ENCODE measurements at places on chromosomes 4 and X. TPM values are rescaled to one million over a fixed set of nuclear protein-coding genes. Genes with fewer than 3 reads are reported as not detected.
A peak's percentile ranks its signal among the peaks of the same experiment; 100 is the strongest.

Gene ASB12
- total RNA-seq: not detected

Gene SOD3
- total RNA-seq: 33.7 TPM

DNA sequence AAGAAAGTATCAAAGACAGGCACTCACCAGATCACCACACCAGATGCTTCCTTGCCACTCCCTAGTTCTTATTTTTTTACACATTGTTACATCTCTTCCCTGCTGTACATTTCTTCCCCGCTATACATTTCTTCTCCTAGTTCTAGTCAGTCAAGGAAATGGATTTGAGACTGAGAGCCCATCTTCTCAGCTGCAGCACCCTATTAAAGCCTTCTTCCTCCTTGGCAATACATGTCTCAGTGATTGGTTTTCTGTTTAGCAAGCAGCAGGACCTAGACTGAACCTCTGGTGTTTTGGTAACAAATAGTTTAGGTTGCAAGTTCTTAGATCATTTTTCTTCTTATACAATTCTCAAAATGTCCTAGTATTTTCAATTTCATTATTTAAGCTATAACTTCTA is 35.3 kb upstream of the KLHL8 start:
- H3K4me1 ChIP-seq: no peaks in the 10 kb centered on the region
- H3K27me3 ChIP-seq: no peaks in the 10 kb centered on the region
- no peak for DNase-seq
- H3K36me3 ChIP-seq: no peaks in the 10 kb centered on the region

GRCh38 chr4:101306225-101306624 is 41.1 kb downstream of the PPP3CA start:
- H3K4me3 ChIP-seq: peak overlapping the region; percentile 34
- H3K27ac ChIP-seq: peak overlapping the region; percentile 63
- no peaks in the 10 kb centered on the region for H3K27me3 ChIP-seq
- DNase-seq: no peak

GRCh38 chrX:69010339-69010738 is 154.9 kb downstream of the PJA1 start:
- H3K27ac ChIP-seq: no peak overlapping the region
- H3K4me3 ChIP-seq: no peak overlapping the region
- no peaks in the 10 kb centered on the region for H3K27me3 ChIP-seq
- DNase-seq: no peak
- H3K4me1 ChIP-seq: no peaks in the 10 kb centered on the region

DNA sequence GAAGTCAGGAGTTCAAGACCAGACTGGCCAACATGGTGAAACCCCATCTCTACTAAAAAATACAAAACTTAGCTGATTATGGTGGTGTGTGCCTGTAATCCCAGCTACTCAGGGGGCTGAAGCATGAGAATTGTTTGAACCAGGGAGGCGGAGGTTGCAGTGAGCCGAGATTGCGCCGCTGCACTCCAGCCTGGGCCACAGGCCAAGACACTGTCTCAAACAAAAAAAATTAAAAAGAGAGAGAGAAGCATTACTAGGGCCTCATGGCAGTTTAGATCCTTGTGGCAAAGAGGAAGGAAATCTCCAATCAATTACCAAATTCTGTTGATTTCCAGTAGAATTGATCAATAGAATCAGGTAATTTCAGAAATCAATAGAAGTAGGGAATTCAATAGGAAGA is 16.8 kb upstream of the SLC34A2 start:
- no peaks in the 10 kb centered on the region for H3K27me3 ChIP-seq
- H3K4me3 ChIP-seq: no peak overlapping the region
- no peaks in the 10 kb centered on the region for H3K36me3 ChIP-seq
- no peak overlapping the region for H3K27ac ChIP-seq
- H3K4me1 ChIP-seq: peaks cover 8% of the 10 kb centered on the region
- no peak for DNase-seq

- no peaks in the 10 kb centered on the region for H3K4me1 ChIP-seq
- H3K27ac ChIP-seq: no peak overlapping the region
- no peak for DNase-seq
- H3K36me3 ChIP-seq: peaks cover 5% of the 10 kb centered on the region
These were observed 311.4 kb upstream of the FSTL5 start for GRCh38 chr4:162475246-162475645.

DNA sequence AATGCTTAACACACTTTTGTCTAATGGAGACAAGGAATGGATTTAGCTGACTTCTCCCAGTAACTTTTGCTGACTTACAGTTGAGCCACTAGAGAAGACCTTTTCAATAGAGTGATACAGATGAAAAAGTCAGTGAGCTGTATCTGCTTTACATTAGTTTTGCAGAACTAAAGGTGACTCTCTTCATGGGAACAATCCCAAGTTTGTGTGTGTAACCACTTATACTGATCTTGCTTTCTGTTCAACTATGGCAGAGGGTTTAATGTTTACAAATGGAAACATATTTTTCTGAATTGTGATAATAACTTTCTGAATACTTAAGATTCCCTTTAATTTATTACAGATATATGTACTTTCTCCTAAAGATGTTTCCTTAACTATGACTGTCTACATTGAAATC is 182.6 kb upstream of the PUDP start:
- DNase-seq: no peak
- H3K27me3 ChIP-seq: no peaks in the 10 kb centered on the region
- no peak overlapping the region for H3K4me3 ChIP-seq
- no peak overlapping the region for H3K27ac ChIP-seq
- no peaks in the 10 kb centered on the region for H3K4me1 ChIP-seq

- H3K4me1 ChIP-seq: no peaks in the 10 kb centered on the region
- no peak overlapping the region for H3K27ac ChIP-seq
- no peaks in the 10 kb centered on the region for H3K36me3 ChIP-seq
- no peaks in the 10 kb centered on the region for H3K27me3 ChIP-seq
- no peak for DNase-seq
These were observed 303.8 kb downstream of the SPOCK3 start for GRCh38 chr4:166930464-166930863.

GRCh38 chr4:58760100-58760499 is 1649.9 kb upstream of the IGFBP7 start:
- H3K27ac ChIP-seq: no peak overlapping the region
- no peaks in the 10 kb centered on the region for H3K27me3 ChIP-seq
- H3K4me1 ChIP-seq: no peaks in the 10 kb centered on the region
- no peak overlapping the region for H3K4me3 ChIP-seq
- no peaks in the 10 kb centered on the region for H3K36me3 ChIP-seq

GRCh38 chr4:107153956-107154355 is 117.8 kb upstream of the DKK2 start:
- H3K27me3 ChIP-seq: no peaks in the 10 kb centered on the region
- no peaks in the 10 kb centered on the region for H3K36me3 ChIP-seq
- no peaks in the 10 kb centered on the region for H3K4me1 ChIP-seq
- DNase-seq: no peak
- no peak overlapping the region for H3K27ac ChIP-seq

GRCh38 chr4:184415071-184415470 is 59.3 kb downstream of the IRF2 start:
- no peak overlapping the region for H3K27ac ChIP-seq
- H3K36me3 ChIP-seq: peaks cover 16% of the 10 kb centered on the region
- H3K27me3 ChIP-seq: no peaks in the 10 kb centered on the region
- no peak overlapping the region for H3K4me3 ChIP-seq
- no peak for DNase-seq

DNA sequence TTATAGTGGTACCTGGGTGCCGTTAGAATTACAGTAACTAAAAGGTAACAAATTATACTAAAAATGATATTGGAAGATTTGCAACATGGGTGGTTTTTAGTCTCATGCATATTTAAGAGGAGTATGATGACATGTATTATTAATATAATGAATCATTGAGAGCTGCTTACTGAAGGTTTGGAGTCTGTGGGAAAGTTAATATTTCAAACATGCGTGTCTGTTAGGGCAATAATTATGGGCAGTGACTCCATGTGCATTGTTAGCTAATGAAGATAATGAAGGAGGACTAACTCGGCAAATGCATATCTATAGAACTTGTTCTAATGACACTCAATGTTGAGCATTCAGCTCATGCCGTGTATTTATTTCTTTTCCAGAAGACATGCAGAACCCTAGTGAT is 47.1 kb downstream of the MTHFD2L start:
- peaks cover 20% of the 10 kb centered on the region for H3K4me1 ChIP-seq
- peaks cover 9% of the 10 kb centered on the region for H3K36me3 ChIP-seq
- DNase-seq: no peak
- H3K4me3 ChIP-seq: no peak overlapping the region
- H3K27ac ChIP-seq: no peak overlapping the region

- H3K4me3 ChIP-seq: no peak overlapping the region
- no peak for DNase-seq
- H3K27ac ChIP-seq: no peak overlapping the region
- peaks cover 89% of the 10 kb centered on the region for H3K27me3 ChIP-seq
These were observed 81.2 kb downstream of the ADRA2C start for GRCh38 chr4:3847211-3847940.

DNA sequence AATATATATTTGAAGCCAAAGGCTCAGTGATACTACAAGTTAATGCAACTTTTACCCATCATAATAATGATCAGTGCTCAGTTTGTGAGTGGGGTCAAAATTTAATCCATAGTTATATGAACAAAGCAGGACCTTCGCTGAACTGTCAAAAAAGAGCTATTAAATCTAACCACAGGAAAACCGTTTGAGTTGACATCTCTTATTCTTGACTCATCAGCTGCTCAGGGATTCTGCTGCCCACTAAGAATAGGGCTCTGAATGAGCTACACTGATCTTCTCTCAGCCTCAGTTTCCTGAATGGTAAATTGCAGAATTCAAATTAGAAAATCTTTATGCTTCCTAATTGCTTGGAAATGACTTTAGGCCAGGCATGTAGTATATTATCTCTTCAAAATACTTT is 44.9 kb upstream of the NAP1L5 start:
- H3K27ac ChIP-seq: no peak overlapping the region
- H3K27me3 ChIP-seq: no peaks in the 10 kb centered on the region
- no peak overlapping the region for H3K4me3 ChIP-seq
- DNase-seq: no peak

DNA sequence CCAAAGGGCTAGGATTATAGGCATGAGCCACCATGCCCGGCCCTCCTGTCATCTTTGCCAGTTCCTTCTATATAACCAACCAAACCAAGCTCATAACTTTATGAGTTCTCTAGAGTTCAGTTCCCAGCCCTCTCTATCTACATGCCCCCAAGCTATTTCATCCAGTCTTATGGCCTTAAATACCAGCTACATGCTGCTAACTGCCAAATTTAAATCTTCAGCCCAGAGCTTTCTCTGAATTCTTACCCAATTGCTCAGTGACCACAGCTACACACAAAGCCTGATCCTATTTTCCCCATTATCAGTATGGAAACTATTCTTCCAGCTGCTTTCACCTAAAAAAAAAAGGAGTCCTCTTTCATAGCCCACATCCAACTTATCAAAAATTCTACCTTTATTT is 23.1 kb downstream of the TMEM184C start:
- peak overlapping the region; percentile 34 for H3K27ac ChIP-seq
- no peaks in the 10 kb centered on the region for H3K27me3 ChIP-seq
- no peak overlapping the region for H3K4me3 ChIP-seq

DNA sequence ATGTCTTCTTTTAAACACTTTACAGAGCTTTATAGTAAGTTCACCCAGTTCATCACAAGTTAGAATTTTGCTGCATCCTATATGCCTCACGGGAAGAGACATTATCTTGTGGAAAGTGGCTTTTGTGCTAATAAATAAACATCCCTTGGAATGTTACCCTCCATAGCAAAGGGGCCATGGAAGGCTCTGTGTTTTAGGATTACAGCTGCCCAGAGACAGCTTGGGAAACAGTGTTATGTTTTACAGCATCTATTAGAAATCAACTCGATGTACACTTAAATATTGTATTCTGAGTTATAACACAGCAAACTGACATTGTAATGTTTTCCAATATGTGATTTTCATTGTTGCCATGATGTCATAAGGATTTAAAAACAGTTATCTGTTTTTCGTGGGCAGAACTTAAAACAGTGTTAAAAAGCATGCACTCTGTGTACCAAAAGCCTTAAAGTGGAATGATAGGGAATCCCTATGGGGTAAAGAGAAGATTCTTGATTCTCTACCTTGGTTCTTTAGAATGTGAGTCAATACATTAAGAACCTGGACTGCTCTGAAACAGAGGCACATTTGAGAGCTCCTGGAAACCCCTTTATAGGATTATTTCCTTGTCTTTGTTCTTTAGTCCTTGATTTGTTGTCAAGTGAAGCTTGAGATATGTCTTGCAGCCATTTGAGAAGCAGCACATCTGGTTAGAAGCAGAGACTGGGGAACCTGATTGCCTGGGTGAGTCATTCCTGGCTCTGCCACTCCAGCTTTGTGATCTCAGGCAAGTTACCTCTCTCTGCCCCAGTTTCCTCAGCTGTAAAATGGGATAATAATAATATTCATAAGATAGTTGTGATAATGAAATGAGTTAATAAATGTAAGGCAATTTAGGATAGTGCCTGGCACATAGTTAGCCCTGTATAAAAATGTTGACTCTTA is 41.6 kb downstream of the ARHGAP10 start:
- no peak for DNase-seq
- H3K4me1 ChIP-seq: peaks cover 3% of the 10 kb centered on the region
- H3K27me3 ChIP-seq: no peaks in the 10 kb centered on the region

DNA sequence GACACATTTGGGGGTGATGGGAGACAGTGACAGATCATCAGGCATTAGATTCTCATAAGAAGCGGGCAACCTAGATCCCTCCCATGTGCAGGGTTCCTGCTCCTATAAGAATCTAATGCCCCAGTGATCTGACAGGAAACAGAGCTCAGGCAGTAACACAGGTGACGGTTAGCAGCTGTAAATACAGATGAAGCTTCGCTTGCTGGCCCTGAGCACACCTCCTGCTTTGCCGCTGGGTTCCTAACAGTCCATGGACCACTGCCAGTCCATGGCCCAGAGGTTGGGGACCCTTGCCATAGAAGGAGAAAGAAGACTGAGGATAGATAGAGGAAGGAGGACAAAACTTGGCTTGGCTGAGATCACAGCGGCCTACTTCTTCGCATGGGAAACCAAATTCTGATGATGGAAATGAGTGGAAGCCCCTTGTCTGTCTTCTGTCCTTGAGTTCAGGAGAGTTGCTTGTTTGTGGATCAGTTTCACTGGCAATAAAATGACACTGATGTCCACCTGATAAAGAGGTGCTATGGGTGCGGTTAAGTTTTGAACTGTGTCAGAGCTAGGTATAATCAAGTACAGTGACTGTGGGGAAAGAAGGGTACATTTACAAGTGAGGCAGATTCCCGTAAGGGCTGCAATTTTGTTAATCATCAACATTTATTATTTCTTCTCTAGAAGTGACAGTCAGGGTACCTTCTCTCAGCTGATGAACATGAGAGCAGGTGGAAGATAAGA is 1.7 kb upstream of the TIFA start:
- H3K36me3 ChIP-seq: peaks cover 24% of the 10 kb centered on the region
- no peaks in the 10 kb centered on the region for H3K27me3 ChIP-seq
- H3K27ac ChIP-seq: no peak overlapping the region

- H3K27me3 ChIP-seq: no peaks in the 10 kb centered on the region
- H3K27ac ChIP-seq: no peak overlapping the region
These were observed 964.4 kb downstream of the RPA4 start for GRCh38 chrX:97847885-97848679.

DNA sequence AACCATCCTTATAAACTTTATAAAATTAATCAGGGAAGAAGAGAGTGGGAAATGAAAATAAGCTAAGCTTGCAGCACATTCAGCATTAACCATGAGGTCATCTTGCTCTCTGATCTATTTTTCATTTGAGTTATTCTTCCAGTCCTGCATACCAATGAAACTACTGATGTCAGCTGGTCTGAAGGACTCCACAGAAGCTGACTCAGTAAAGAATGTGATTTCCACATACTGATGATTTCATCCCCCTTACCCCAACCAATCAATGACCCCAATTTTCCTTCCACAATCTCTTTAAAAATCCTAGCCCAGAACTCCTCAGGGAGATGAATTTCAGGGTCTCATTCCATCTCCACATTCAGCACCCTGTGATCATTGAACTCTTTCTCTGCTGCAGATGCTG is 18.8 kb upstream of the DSPP start:
- no peak overlapping the region for H3K27ac ChIP-seq
- no peaks in the 10 kb centered on the region for H3K36me3 ChIP-seq
- H3K27me3 ChIP-seq: no peaks in the 10 kb centered on the region
- peaks cover 9% of the 10 kb centered on the region for H3K4me1 ChIP-seq
- DNase-seq: no peak
- H3K4me3 ChIP-seq: no peak overlapping the region
